ENCODE measurements at places on chromosomes 16 and 17.

GRCh38 chr16:85283305-85284050 is 171.2 kb upstream of the CIBAR2 start:
- DNase-seq, result no peak

GRCh38 chr16:58556678-58557077 is 41.4 kb downstream of the SETD6 start:
- DNase-seq, result no peak

- DNase-seq, result no peak
These were observed 686.7 kb upstream of the RBFOX1 start for GRCh38 chr16:6645768-6646568.

- DNase-seq, result peak; percentile 74
These were observed 62.4 kb upstream of the PLCG2 start for GRCh38 chr16:81716478-81717225.

GRCh38 chr16:5036228-5037156 is 2.8 kb upstream of the NAGPA start:
- DNase-seq, result no peak

GRCh38 chr16:49452578-49452977 is 79.0 kb downstream of the C16orf78 start:
- DNase-seq, result no peak

- DNase-seq, result no peak
These were observed 20.7 kb downstream of the SPNS2 start for GRCh38 chr17:4519361-4519788.

DNA sequence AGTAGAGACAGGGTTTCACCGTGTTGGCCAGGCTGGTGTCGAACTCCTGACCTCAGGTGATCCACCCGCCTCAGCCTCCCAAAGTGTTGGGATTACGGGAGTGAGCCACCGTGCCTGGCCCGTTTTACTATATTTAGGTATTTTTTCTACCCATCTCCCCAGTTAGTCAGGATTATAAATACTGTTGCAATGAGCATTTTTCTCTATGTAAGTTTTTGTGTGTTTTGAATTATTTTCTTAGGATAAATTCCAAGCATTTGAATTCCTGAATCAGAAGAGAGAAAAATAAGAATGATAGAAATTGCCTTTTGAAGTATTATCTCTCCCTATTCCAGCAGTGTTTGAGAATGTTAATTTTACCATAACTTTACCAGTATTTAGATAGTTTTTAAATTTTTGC is 36.6 kb downstream of the KIAA0513 start:
- DNase-seq, result no peak

DNA sequence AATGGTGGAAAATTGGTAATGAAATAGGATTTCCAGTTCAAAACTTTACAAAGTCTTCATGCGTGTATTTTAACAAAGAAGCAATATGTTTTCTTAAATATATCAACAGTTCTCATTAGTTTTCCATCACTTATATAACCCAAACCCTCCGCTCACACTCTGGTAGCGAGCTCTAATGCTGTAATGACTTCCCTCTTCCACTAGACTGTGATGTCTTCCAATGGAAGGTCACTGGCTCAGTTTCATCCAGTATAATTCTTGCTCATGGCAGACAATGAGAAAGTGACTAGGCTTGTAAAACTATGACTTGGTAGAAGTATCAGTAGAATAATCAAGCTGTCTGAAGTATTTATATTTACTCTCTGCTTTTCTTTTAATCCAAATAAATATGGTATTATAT is 32.8 kb downstream of the NETO2 start:
- no peak for DNase-seq

DNA sequence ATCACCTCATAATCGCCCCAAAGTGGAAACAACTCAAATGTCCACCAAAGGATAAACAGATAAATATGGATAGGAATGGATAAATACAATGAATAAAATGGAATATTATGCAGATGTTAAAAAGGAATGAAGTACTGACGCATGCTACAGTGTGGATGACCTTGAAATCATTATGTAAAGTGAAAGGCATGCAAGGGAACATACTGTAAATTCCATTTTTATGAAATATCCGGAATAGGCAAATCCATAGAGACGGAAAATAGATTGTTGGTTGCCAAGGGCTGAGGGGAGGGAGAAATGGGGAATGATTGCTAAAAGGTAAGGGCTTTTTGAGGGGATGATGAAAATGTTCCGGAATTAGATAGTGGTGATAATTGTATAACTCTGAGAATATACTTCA is 36.0 kb downstream of the STAT5B start:
- no peak for DNase-seq

GRCh38 chr16:27426423-27427408 is 24.7 kb downstream of the IL21R start:
- peak; percentile 94 for DNase-seq

- DNase-seq, result no peak
These were observed 180.8 kb downstream of the FTO start for GRCh38 chr16:53884748-53885147.

GRCh38 chr17:31310886-31311285 is 3.0 kb downstream of the EVI2B start:
- peak; percentile 42 for DNase-seq

- DNase-seq, result no peak
These were observed 16.4 kb upstream of the ITGAD start for GRCh38 chr16:31376705-31377104.

GRCh38 chr16:89191901-89192185 is 8.5 kb downstream of the SLC22A31 start:
- no peak for DNase-seq

GRCh38 chr16:50765260-50765659 is 23.4 kb downstream of the CYLD start:
- peak; percentile 80 for DNase-seq

DNA sequence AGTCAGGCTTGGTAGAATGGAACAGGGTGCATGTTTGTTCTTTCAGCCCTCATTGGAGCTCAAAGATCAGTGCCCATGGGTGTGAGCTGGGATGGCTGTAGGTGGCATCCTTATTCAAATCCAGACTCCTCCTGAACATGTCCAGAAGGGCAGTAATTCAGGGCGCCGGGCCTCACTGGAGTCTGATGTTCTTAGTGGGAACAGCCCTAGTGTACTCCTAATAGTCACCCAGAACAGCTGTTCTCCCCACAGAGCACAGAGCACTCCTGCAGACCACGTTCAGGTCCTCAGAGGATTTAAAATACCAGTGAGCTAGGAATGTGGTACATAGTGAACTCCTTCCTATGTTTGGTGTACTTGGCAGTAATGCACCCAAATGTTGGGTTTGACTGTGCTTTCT is 96.2 kb downstream of the BANP start:
- no peak for DNase-seq

GRCh38 chr16:12489357-12489990 is 314.2 kb downstream of the CPPED1 start:
- no peak for DNase-seq

Data from activated CD4-positive, alpha-beta T cell treated with anti-CD3 and anti-CD28 coated beads, Interleukin-10, Interleukin-2, amounts not matched to agents 100 ng/mL and 50 ng/mL, durations not matched to agents 16 hours and 8 hours (primary cell).